ENCODE measurements at places on chromosomes 2 and 18.
A peak's percentile ranks its signal among the peaks of the same experiment; 100 is the strongest.

DNA sequence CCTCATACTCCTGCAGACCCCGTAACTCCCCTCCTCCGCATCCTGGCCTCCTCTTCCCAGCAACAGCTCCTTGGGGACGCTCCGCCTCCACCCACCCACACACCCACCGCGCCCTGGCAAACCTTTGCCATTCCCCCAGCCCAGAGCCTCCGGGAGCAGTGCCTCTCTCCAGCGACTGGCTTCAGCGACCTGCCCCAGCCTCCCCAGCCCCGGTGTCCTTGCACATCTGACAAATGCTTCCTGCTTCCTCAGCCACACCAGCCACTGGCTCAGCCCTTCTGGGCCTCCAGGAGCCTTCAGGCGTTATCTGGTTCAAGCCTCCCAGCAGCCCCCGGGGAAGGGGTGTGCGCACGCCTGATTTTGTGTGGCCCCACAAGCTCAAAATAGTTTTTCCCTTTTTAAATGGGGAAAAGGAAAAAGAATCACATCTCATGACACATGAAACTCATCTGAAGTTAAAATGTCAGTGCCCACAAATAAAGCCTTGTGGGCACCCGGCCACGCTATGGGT is 14.2 kb downstream of the ESPNL start:
- DNase-seq, result no peak

DNA sequence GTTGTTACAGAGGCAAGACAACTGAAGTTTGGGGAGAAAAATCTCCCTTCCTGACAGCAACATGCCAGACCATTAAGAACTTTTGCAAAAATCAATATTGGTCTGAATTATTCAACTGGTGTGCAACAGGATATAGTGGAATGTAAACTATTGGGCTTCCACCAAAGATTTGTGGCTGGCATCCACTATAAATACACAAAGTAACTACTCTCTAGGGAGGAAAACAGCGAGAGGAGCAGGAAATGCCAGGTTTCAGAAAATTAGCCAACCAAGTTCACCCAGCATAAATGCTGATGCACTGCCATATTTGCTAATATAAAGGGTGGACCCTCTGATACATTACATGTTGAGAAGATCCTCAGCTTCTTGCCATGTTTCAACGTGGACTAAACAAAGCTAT is 267.6 kb upstream of the LYPD1 start:
- DNase-seq, result no peak

DNA sequence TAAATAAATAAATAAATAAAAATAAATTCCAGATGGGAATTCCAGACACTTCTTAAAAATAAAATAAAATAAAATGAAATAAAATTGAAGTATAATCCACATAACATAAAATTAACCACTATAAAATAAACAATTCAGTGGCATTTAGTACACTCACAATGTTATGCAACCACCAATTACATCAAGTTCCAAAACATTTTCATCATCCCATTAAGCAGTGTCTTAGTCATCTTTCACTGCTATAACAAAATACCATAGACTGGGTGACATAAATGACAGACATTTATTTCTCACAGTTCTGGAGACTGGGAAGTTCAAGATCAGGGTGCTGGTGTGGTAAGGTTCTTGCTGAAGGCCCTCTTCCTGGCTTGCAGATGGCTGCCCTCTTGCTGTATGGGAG is 22.6 kb upstream of the PROKR1 start:
- DNase-seq, result no peak

GRCh38 chr18:23643815-23644490 is 18.8 kb downstream of the ANKRD29 start:
- DNase-seq, result no peak

- DNase-seq, result peak; percentile 60
These were observed 19.2 kb upstream of the TANK start for GRCh38 chr2:161141033-161141432.

DNA sequence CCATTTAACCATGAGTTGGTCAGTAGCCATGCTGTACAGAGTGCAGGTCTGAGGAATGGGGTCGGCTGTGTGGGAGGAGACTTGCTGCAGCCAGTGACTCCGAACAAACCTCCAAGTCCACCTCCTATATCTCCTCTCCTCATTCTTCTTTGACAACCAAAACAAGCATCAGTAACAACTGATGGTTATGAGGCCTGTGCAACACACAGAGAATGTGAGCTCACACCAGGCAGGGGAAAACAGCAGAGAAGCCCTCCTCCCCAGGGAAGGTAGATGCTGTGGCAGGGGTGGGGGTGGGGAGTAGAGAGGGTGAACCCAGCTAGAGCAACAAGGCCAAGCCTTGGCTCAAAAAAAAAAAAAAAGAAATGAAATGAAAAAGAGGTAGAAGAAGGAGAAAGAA is 12.3 kb upstream of the CNGA3 start:
- no peak for DNase-seq

DNA sequence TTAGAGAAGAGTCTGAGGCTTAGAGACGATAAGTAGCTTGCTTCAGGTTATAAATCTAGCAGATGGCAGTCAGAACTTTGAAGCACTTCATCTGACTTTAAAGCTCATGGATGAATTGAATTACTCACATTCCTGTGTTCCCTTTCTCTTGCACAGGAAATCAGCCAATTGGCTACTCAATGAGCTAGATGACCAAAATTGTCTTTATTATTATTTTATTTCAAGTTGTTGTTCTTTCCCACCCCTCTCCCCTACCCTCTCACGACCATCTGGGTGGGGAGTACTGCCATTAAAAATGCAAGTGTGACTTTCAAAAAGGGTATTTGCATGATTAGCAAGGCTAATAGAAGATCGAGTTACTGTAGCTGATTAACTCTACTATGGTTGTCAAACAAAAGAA is 491.1 kb downstream of the NR4A2 start:
- DNase-seq, result no peak

DNA sequence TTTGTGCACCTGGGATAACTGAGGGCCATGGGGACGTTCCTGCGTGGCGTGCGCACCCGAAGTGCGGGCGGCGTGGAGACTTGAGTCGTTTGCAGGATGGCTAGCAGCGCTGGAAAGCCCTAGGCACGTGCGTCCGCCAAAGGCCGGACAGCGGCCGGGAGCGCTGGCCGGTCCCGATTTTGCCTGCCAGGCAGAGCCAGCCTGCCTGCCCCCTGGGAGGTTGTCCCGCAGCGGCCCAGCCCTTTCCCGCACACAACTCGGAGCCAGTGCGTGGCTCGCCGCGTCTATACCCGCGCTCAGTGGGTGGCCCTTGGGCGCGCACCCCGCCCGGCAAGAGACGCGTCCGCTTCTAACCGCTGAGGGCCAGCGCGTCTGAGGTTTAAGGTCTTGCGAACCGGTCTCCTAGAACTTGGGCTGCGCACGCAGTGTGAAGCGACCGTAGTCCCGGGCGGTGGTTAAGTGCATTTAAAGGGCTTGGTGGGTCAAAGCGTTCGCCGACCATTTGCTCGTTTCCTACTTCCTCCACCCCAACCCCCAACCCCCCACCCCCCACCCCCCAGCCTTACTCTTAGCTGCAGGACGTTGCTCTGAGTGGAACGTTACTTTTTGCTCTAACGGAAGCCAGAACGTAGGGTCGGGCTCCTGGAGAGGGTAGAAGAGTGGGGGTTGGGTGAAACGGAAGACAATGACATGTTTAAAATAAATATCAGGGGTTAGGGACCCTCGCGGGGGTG is 627 bp downstream of the CDCA7 start:
- DNase-seq, result peak; percentile 27

- peak; percentile 75 for DNase-seq
These were observed 31.2 kb upstream of the SLC66A3 start for GRCh38 chr2:11123856-11124759.

GRCh38 chr2:214578442-214578841 is 167.6 kb downstream of the VWC2L start:
- no peak for DNase-seq

DNA sequence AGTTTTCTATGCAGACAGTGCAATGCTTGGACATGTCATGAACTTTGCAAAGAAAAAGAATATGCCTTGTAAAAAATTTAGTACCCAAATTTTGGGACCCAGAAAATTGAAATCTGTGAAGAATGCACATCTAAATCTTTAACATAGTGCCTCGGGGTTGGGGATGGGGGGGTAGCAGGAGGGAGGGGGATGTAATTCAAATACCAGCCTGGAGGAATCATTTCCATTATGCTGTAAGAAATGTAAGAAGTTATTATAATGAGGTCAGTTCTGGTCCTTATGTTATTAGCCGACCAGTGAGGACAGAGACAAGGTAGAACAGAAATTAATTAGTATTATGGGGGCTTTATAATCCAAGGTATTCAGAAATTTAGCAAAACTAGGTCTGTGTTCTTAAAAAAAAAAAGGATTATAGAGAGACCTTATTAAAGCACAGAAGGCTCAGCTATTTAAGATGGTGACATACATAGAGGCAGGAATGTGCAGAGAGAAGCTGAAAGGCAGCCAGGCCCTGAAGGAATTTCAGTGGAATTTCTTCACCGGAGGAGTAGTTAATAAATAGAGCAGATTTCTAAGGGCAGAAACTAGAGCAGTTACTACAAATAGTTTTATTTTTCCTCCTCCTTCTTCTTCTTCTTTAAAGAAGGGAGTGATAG is 89.0 kb upstream of the RBMS1 start:
- DNase-seq, result no peak

DNA sequence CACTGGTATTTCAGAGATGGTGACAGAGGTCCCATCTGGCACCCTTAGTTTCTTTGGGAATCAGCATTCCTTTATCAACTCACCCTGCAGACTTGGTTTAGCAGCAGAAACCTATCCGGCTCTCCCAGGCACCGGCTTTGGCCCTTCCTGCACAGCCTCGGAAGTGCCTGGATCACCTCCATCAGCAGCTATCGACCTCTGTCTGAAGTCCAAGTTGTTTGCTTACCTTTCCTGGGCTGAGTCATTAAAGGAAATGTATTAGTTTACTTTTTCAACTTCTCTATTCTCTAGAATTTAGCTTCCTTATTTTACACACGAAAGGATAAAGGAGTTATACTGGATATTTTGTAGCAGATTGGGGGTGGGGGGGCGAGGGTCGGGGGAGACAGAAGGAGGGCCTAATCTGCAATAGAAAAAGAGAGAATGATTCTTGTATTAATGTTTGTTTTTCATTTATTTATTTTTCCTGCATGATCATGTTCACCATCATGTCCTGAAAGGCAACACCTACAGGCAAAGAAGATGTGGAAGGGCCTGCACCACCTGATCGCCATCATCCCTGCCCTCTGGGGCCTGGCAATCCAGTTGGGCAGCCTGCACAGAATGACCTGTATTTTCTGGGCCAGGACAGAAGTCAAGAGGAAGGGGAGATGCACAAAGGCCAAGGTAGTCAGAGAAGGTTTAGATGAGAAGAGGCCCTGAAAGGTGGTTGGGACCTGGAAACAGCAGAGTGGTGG is 22.1 kb upstream of the MAT2A start:
- DNase-seq, result no peak

DNA sequence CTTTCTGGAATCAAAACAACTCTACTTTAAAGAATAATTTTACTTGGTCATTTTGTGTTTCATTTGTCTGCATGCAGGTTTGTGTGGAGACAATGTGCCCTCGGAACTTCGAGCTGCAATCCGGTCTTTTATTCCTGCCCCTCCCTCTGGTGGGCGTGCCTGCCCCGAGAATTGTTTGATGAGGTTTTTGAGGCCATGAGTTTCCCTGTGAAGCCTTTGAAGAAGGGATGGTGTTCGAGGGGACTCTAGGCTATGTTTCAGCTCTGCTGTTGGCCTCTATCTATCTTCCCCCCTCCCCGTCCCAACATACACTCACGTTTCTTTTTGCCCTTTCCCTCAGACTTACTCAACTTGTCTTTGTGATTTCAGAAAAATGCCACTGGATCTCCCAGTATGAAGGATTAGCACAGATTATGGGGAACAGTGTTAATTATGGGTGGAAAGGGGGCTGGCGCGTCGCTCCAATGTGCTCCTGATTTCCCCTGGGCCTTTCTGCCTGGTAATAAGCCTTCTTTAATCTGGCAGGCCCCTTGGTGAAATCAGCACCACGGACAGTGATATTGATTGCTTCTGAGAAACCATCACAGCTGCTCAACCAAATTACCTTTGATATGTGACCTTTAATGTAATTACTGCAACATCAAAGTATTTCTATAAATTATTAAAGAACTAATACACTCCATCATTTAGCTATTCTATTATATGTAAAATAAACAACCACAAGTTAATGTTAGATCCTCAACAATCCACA is 82.2 kb downstream of the CELF4 start:
- no peak for DNase-seq

DNA sequence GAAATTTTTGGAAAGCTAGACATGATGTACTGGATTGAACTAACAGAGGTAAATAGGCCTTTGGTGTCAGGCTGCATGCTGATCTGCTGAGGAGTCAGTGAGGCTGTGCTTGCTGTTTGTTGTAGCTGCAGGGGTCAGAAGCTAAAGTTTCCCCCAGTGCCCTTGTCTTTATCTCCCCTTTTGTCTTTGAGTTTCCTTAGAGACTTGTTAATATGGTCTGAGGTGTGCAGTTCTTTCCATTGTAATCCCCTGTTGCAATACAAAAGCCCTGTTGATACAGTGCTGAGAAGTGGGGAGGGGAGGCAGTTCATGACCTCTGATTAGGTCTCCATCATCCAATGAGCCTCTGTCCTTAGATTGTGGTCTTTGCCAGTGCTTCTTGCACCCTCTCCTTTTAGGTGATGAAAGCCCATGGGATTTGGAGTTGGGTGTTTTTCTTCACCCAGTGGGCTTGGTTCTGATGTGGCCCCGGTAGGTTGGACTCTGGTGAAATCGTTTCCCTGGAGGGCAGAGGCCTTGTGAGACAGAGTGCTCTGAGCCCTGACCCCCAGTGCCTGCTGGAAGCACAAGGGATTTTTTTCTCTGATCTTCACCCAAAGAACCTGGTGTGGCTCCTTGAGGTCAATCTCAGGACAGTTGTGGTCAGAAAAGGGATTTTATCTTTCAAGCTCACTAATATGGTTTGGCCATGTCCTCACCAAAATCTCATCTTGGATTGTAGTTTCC is 163.1 kb downstream of the TMEM18 start:
- DNase-seq, result no peak

- DNase-seq, result no peak
These were observed 1.9 kb downstream of the MCFD2 start for GRCh38 chr2:46913471-46914381.

DNA sequence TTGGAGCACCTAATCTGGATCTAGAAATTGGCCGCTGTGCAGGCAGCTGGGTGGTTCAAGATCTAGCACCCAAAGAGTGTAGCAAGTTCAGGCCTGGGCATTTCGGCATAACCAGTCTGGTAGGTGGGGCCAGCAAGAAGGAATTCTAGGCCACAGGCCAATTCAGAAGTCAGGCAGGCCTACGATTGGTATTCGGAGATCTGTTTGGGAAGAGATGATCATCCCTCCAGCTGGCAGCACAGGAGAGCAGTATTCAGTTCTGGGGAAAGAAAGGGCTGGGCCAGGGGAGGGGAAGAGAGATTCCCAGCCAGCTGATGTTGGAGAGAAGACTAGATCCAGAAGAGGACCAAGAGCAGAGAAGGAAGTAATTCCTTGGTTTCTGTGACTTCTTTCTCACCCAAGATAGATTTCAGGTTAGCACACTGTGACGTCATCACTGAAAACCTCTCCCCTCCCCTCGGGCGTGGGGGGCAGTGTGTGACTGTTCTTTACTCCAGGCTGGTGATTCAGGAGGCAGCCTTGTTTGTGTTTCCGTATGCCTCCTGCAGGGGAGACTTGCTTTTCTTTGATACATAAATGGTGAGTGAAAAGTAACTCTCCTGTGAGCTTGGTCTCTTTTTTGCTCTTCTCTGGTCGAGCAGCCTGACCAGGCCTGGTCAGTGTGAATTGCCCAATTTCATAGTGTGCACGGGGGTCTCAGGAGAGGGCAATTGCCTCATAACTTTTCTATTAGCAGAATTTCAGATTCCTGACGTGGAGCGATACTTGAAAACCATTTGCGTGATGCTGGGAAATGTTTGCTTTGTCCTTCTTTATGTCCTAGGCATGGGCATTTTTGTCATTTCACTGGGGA is 61.1 kb downstream of the MEIS1 start:
- DNase-seq, result no peak
